ENCODE measurements at places on chromosomes 4 and X.
A peak's percentile ranks its signal among the peaks of the same experiment; 100 is the strongest.

DNA sequence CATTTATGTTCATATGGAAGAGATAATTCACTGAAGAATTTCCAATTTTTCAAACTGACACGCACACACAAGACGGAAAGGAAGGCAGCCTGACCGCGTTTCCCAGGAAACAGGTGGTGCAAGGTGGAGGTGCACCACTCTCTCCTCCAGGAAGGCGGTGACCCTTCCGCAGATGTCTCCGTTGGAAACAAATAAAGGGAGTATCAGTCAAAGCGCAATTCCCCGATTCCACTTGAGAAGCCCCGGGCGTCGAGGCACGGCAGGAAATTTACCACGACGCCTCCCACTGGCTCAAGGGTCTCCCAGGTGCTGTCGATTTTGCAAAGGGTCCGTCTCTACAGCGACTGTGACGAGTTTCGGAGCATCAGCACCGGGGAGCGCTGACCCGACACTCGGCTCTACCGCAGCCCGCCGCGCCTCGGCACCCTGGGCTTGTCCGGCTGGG, 770 bp upstream of the TIGD2 start:
- no peaks in the 10 kb centered on the region for H3K36me3 ChIP-seq
- DNase-seq: no peak
- no peaks in the 10 kb centered on the region for H3K27me3 ChIP-seq
- peaks cover 19% of the 10 kb centered on the region for H3K4me1 ChIP-seq
- peak overlapping the region; percentile 88 for H3K27ac ChIP-seq
- H3K4me3 ChIP-seq: peak overlapping the region; percentile 86

GRCh38 chrX:51144828-51145442, 187.7 kb upstream of the NUDT10 start:
- no peak for DNase-seq
- peaks cover 5% of the 10 kb centered on the region for H3K27me3 ChIP-seq
- H3K4me3 ChIP-seq: no peak overlapping the region
- H3K4me1 ChIP-seq: no peaks in the 10 kb centered on the region

GRCh38 chr4:54255881-54256280, 26.8 kb downstream of the PDGFRA start:
- no peak overlapping the region for H3K4me3 ChIP-seq
- no peak overlapping the region for H3K27ac ChIP-seq
- DNase-seq: no peak
- H3K36me3 ChIP-seq: no peaks in the 10 kb centered on the region
- H3K27me3 ChIP-seq: no peaks in the 10 kb centered on the region

DNA sequence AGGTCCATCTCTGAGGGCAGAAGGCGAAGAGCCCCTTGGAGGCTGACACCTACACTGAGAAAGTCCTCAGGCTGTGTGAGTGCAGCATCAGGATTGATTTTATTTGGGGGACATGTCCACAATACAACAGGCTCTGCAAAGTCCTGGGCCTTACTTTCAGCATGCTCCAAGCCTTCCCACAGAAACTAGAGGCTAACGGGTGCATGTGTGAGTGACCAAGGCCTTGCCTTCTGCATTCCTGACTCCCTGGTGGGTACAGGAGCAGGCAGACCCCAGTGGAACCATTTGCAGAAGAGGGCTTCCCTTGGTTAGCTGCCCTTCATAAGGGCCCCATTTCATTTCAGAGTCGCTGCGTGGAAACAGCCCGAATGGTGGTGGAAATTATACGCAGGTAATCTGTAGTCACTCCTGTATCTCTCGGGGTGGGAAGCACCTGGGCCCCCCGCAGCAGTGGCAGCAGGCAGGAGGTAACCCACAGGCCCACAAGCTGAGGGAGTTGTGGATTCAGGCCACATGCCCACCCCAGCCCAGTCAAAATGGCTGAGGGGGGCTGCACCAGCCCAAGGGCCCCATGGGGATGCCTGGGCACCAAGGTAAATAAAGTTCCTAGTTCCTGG, 37.7 kb downstream of the NSG1 start:
- no peaks in the 10 kb centered on the region for H3K4me1 ChIP-seq
- DNase-seq: no peak
- H3K27ac ChIP-seq: no peak overlapping the region
- H3K27me3 ChIP-seq: no peaks in the 10 kb centered on the region
- H3K36me3 ChIP-seq: peaks cover 77% of the 10 kb centered on the region

DNA sequence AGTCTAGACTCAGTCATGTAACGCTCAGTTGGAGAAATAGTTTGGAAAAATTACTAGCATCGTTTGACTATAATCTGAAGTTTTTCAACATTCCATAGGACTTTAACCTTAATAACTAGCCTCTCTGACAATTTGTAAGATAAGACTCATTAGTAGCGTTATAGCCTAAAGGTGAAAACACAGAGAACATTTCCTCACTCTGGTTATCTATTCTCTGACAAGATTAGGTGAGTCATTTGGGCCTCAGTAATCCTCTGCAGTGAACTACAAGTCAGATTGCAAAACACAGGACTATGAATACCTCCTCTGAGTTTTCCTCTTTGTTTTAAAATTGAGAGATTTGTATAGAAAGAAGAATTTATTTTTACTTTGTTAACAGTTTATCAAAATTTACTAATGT, 31.8 kb upstream of the PDLIM5 start:
- H3K27me3 ChIP-seq: no peaks in the 10 kb centered on the region
- no peaks in the 10 kb centered on the region for H3K36me3 ChIP-seq
- no peak overlapping the region for H3K27ac ChIP-seq
- no peak for DNase-seq

GRCh38 chrX:56564921-56565840, 1.8 kb downstream of the UBQLN2 start:
- peak overlapping the region; percentile 96 for H3K27ac ChIP-seq
- H3K4me1 ChIP-seq: no peaks in the 10 kb centered on the region
- peak overlapping the region; percentile 33 for H3K4me3 ChIP-seq

GRCh38 chr4:6188687-6189305, 11.6 kb downstream of the JAKMIP1 start:
- no peak for DNase-seq
- H3K4me3 ChIP-seq: no peak overlapping the region
- no peaks in the 10 kb centered on the region for H3K27me3 ChIP-seq
- H3K27ac ChIP-seq: no peak overlapping the region
- no peaks in the 10 kb centered on the region for H3K4me1 ChIP-seq

- H3K27ac ChIP-seq: no peak overlapping the region
- H3K4me1 ChIP-seq: no peaks in the 10 kb centered on the region
Measured at GRCh38 chrX:95893636-95894035, 791.0 kb upstream of the DIAPH2 start.

DNA sequence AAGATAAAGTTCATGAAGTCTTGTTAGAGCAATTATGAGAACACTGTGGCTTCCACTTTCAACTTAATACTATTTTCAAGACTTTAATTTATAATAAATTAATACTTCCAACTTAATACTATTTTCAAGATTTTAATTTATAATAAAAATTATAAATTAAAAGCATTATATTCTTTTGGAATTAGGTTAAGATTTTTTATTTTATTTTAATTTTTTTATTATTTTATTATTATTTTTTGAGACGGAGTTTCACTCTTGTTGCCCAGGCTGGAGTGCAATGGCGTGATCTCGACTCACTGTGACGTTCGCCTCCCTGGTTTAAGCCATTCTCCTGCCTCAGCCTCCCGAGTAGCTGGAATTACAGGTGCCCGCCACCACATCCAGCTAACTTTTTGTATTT, 126.0 kb upstream of the GUCY1A1 start:
- no peaks in the 10 kb centered on the region for H3K36me3 ChIP-seq
- no peak for DNase-seq
- H3K4me3 ChIP-seq: no peak overlapping the region
- H3K27me3 ChIP-seq: no peaks in the 10 kb centered on the region

Measured in left lung (tissue), 14 donors.